Kidney capillary endothelial cell (primary cell): ENCODE measurements at places on chromosomes 4 and X.

DNA sequence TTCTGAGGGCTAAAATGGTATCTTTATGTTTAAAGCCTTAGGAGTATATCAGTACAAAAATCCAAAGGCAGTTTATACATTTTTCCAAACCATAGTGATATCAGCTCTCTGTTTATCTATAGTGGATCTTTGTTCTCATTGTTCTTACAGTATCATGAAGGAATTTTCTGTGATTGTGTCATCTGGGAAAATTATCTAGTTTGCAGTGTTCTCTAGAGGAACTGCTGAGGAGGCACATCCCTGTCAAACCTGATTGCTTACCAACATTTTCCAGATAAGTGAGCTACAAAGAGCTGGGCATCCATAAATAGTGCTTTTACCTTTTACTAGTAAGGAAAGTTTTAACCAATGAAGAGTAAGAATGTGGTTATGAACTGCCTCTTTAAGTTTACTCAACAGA lies 44.9 kb upstream of the SLC25A31 start:
- no peak for DNase-seq

GRCh38 chr4:38131371-38132091 lies 171.3 kb downstream of the PTTG2 start:
- DNase-seq, result no peak

- DNase-seq, result no peak
These were observed 725 bp downstream of the SMC1A start for GRCh38 chrX:53421772-53422085.

DNA sequence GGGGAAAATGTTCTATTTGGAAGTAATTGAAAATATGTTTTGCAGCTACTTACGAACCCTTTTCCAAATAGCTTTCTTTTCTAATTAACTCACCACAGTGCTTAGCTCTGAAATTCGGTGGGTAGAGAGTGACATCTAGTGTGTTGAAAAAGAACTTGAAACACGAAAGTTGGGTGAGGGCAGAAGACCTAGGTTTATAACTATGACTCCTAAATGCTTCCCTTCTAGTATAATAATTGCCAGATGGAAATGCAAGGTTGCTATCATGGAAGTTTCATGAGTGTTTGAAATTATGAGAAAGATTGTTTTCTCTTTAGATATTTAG lies 77.3 kb upstream of the NOCT start:
- peak; percentile 40 for DNase-seq

DNA sequence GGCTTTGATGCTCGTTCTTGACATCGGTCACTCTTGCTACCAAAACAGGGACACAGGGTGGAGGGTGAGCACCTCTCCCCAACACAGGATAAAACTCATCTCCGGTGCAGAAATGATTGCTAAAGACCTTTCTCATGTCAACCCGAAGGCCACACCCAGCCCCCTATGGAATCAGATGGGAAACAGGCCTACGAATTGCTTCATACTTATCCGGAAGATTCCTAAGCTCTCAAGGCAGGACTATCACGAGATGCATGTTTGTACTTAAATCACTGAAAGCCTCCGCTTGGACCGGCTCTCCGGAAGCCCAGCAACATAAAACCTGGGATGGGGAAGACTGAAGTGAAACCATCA lies 74.9 kb downstream of the MTMR1 start:
- DNase-seq, result no peak

DNA sequence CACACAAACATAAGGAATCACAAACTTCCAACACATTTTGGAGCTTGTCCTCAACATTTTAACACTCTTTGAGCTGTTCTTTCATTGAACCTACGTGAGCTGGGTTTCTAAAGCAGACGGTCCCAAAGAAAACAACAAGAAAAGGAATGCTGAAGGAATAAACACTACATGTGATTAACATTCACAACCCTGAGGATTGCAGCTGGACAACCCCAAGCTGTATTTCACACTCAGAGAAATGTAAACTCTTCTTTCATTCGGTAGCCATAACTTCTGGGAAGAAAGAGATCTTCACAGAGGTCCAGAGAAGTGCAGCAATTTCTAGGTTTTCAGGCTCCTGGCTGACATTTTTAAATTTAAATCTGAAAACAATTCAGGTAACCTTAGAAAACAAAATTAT lies 130.2 kb downstream of the CFAP299 start:
- no peak for DNase-seq

DNA sequence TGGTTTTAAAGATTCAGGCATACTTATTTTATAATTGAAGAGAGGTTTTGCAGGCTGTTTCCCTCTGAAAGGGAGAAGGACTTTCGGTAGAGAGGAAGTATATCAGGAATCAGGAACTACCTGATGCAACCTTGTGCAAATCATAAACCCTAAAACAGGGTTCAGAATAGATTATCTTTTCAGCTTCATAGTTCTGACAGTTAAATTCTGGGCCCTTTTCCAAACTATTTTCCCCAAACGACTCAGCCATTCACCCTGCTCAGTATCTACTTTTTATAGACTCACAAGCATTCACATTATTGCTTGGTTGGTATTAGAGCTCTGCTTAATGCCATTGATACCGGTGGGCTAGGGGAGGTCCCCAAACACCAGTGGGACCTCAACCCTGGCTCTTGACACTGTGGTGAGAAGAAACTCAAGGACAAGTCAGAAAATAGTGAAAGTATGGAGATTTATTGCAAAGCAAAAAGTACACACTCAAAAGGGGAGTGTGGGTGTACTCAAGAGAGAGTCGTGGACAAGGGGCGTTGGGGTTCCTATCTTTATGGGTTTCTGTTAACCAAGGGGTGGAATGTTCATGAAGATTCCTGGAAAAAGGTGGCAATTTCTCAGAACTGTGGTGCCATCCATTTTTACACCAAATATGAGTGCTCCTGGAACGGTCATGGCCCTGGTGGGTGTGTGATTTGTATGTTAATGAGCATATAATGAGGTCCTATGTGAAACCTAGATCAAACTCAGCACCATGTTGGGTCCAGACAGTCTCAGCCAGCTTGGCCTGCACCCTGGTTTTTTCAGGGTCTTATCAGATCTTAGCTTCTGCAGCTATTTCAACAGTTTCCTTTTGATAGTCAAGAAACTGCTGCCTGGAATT lies 238.3 kb downstream of the DCLK2 start:
- no peak for DNase-seq

DNA sequence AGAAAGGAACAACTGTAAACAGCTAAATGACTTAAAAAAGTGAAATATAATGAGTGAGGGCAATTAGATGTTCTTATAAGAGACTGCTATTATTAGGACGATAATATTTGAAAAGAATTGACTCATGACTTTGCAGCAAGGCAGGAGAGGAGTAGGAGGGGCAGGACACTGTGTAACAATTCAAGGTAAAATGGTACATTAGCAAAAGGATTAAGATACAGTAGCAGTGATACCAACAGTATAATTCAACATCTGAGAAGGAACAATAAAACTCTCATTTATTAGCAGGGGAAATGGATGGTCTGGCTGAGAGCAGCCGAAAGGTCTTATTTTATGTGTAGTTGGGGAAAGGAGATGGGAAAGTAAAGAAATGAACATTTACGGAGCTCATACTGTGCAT lies 315.5 kb upstream of the BOD1L1 start:
- no peak for DNase-seq

DNA sequence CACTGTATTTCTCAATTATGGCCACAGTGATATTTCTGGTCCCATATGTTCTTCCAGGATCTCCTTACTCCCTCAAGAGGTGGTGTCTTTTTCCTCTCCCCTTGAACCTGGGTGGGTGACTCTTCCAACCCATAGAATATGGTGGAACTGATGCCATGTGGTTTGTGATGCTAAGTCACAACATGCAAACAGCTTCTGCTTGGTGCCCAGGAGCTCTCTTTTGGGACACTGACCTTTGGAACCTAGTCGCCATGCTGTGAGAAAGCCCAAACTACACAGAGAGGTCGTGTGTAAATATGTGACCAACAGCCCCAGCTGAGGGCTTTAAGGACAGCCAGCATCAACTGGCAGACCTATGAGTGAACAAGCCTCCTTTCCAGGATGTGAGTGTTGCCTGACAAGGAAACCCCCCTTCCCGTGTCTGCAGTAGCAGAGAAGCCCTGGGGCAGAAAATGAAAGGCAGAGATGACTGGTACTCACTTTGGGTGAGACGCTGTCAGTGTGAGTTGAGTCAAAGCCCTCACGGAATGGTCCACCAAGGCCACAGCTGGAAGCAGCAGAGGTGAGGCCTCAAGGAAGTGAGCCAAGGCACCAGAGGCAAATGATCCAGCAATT lies 223.4 kb downstream of the BCOR start:
- peak; percentile 46 for DNase-seq

GRCh38 chrX:108494406-108495090 lies 54.9 kb downstream of the COL4A5 start:
- no peak for DNase-seq

DNA sequence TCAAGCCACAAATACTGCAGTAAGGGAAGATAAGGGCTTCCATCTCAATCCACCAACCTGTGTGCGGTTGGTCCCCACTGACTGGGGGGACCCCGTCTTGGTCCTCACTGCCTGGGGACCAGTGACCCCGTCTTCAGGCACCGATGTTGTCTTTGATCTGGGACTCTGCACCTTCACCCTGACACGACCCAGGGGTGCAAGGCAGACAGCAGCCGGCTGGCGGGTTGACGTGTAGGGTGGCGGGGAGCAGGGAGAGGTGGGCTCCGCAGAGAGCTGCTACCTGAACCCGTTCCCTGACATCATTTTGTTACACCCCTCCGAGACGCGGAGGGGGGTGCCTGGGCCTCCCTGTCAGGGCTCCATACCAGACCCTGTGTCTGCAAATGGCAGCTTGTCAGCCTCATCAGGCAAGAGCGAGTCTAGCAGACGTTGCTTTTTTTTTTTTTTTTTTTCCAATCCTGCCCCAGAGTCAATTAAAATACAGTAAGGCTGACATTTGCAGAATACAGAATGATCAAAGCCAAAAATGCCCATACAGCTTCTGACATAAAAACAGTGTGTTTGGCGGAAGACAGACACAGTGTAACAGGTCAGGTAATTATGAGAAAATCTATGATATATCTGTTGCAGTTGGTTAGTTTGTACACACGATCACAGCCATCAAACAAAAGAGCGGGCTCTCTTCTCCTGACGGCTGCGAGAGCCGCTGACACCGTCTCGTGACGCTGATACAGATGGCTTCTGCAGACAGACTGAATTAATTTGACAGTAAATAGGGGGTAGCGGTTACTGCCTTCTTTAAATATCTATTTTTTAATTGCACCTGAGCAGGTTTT lies 118.6 kb downstream of the CRLF2 start:
- no peak for DNase-seq

DNA sequence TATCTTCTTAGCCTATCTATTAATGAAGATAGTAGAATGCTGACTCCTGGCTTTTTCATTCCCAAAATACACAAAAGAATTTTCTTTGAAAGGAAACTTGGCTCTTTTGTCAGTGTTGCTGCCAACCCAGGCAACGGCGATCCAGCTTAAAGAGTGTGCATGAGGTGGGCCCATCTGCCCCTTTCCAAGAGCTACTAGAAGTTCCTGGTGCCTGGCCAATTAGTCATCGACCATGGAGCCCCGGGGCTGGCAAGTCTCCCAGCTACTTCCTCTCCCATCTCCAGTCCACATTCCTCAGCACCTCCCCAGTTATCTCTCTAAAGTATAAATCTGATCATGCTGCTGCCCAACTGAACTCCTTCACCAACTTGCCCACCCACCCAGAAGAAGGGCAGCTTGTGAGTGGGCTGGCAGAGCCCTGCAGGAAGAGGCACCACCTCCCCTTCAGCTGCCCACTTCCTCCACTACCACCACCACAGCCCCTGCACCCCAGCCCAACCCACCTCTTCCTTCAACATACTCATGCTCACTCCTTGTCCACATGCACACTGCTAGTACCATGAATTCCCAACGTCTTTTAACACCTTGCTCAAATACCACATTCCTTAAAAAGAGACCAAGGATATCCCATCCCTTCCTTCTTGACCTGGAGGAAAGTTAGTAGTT lies 158.2 kb upstream of the MAP3K15 start:
- peak; percentile 74 for DNase-seq

DNA sequence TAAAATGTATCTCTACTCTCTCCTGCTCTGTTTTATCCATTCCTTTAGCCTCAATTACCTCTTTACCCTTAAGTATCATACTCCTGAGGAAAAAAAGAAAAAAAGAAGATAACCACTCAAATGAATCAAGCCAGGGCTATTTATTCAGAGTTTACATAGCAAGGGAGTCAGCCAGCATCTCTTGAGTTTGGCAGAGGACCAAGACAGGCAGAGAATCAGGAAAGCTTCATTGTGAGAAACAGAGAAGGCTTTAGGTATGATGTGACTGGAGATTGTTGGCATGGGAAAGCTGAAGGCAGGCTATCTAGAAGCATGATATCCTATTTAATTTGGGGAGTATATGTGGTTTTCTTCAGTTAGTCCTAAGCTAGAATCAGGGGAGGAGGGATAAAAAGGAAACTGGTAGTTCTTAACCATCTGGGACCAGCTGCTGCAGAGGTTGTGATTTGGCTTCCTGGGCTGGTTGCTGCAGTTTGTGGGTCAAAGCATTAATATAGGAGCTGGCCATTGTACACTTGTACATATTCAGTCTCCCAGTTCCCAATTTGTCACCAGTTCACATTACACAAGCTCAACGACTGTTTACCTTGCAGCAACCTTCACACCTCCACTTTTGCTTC lies 11.2 kb downstream of the APELA start:
- no peak for DNase-seq

- peak; percentile 60 for DNase-seq
These were observed 337.7 kb downstream of the BMPR1B start for GRCh38 chr4:95095348-95095974.

DNA sequence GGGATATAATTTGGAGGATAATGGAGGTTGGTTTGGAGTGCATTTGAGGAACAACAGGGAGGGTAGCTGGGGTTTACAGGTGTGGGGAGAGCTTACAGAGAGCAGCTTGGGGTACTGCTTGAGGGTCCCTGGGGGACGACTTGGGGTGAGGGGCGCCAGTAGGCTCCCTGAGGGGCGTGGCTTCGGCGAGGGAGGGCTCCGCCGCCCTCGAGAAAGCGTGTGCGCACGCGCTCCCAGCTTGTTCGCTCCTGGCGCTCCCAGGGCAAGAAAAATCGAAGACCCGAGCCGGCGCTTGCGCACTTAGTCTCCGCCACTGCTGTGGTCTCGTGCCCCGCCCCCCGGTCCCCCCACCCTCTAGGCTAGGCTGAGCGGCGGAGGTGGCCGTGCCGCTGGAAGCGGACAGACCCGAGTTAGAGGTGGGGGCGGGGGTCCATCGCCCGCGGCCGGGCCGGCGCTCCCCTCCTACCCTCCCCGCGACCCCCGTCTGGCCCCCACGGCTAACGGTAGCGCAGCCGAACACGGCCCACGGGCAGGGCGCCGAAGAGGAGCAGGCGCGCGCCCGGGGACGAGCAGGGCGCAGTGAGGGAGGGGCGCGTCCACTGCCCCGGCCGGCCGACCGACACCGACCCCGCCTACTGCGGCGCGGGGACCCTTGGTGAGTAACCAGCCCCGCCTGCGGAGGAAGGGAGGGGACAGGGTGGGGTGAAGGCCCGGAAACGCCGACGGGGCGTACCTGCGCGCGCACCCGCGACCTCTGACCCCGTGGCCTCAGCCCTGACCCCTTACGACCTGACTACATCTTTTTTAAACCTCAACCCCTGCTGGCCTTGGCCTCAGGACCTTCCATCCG lies 5.4 kb upstream of the CCDC120 start:
- no peak for DNase-seq

- DNase-seq, result no peak
These were observed 47.2 kb downstream of the GRK4 start for GRCh38 chr4:3010577-3010976.

GRCh38 chrX:49273181-49273727 lies 3.7 kb downstream of the PPP1R3F start:
- DNase-seq, result no peak
